Myocyte (in vitro differentiated cells): ENCODE measurements at places on chromosomes 4 and X.

DNA sequence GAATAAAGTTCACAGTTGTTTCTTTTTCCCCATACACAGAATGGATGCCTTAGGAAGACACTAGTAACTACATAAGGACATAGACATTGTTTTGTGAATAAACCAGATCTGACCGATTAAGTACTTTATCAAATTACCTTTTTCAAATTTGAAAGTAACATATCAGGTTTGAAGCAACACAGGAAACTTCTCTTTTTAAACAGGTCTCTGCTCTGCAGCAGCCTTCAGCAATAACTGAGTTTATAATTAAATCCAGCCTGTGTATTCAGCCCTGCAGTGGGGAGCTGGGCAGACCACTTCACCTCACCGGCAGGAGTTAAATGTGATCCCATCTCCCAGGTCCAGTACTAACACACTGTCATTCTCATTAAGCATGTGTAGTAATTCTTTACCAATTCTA lies 68.3 kb upstream of the ATOH1 start:
- no peak for DNase-seq

DNA sequence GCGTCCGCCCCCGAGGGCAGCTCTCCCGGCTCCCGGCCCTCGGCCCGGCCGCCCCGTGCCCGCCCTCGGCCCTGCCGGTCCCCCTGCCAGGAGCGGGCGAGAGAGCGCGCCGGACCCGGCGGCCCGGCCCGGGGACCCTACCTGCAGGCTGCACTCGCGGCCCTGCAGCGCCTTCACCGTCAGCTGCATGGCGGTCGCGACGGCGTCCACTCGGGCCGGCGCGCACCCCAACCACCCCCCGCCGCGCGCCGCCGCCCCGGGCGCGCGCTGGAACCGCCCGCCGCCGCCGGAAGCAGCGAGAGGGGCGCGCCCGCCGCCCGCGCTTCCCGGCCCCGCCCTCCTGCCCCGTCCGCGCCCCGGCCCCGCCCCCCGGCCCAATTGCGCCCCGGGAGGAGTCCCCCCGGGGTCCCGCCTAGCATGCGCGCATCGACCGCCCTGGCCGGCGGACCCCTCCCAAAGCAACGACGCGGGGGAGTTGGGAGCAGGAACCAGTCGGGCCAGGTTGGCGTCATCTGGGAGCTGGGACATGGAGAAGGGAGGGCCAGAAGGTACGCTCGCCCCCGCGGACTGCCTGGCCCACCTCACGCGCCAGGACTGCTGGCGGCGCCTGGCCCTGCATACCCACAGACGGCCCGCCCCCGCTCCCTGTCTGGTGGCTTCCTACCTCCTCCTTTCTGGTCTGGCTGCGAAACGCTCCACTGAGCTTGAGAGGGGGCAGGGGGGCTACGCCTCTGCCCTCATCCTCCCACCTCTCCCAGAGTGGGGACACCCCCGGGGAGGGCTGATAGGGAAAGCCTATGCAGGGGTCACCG lies at the start of gene UBL4A:
Gene UBL4A, minus strand, starts transcription at position 220 of the 812 bp plus-strand sequence. Its CDS starts 31 bp downstream, at position 189.
- peak; percentile 33 for DNase-seq

DNA sequence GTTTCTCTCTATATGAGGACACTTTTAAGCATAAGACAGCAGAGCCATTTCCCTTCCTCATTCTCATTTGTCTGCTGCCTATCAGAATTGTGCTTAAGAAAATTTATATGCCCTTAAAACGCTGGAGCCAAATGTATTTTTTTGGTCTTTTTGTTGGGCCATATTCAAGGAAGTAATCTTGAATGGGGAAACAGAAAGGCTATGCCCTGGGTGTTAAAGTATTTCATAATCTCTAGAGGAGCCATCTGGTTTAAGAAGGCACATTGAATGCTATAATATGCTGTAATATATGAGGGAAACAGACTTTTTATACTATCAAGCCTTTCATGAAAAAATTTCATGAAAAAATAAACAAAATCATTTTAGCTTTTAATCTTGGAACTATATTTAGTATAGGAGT lies 4.3 kb downstream of the DMD start:
- DNase-seq, result peak; percentile 38

GRCh38 chr4:17347445-17347844 lies 164.4 kb downstream of the QDPR start:
- no peak for DNase-seq

- no peak for DNase-seq
Measured at GRCh38 chr4:40621229-40621591, 8.5 kb downstream of the RBM47 start.

DNA sequence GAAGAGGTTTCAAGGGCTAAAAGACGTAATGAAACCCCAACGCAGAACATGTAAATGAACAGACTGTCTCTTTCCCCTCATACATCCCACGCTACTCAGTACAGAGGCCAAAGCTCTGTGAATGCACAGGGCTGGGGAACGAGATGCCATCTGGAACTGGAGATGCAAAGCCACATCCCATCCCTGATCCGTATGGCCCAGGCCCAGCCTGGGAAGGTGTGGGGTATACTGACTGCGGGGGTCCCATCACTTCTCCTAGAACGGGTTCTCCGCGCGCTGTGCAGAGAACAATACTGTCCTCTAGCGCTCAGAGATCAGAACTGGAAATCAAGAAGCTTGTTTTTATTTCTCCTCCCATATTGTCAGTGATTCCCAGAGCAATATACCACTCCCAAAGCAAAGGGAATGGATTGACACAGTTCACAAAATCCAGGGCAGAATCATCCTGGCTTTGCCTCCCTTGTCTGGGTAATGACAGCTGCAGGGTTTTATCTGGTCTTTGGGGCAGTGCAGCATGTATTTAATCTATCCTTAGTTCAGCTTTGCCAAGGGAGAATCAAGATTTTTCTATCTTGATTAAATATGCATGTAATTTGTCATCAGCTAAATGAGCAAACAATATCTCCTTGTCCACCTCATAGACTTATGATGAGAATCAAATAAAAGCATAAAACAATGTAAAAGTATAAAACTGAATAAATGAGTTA lies 47.3 kb upstream of the TLR3 start:
- peak; percentile 59 for DNase-seq

DNA sequence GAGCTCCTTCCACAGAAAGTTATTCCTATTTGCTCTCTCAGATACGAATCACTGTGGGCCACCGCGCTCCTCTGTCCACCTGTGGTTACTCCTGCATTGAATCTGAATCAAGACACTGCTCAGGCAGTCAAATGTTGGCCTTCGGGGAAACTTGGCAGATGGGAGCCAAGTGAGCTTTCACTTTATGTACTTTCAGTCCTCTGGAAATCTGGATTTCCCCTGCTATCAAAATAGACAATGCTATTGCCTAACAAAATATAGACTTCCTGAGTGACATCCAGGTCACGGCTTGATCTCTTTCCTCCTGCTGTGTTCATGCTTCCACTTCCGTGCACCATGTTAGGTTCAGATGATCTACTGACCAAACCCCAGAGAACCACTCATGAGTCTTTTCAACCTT lies 43.8 kb downstream of the FHL1 start:
- DNase-seq, result no peak

GRCh38 chr4:42724451-42724850 lies 67.5 kb upstream of the ATP8A1 start:
- no peak for DNase-seq

DNA sequence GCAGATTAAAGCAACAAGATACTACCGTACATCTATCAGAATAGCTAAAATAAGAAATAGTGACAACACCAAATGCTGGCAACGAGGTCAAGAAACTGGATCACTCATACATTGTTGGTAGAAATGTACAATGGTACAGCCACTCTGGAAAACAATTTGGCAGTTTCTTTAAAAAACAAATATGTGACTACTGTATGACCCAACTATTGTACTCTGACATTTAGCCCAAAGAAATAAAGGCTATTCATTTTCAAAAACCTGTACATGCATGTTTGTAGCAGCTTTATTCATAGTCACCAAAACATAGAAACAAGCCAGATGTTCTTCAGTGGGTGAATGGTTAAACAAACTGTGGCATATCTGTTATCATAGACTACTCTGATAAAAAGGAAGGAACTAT lies 8.2 kb downstream of the CLCN3 start:
- no peak for DNase-seq

GRCh38 chr4:40201898-40202297 lies 5.1 kb downstream of the RHOH start:
- no peak for DNase-seq

DNA sequence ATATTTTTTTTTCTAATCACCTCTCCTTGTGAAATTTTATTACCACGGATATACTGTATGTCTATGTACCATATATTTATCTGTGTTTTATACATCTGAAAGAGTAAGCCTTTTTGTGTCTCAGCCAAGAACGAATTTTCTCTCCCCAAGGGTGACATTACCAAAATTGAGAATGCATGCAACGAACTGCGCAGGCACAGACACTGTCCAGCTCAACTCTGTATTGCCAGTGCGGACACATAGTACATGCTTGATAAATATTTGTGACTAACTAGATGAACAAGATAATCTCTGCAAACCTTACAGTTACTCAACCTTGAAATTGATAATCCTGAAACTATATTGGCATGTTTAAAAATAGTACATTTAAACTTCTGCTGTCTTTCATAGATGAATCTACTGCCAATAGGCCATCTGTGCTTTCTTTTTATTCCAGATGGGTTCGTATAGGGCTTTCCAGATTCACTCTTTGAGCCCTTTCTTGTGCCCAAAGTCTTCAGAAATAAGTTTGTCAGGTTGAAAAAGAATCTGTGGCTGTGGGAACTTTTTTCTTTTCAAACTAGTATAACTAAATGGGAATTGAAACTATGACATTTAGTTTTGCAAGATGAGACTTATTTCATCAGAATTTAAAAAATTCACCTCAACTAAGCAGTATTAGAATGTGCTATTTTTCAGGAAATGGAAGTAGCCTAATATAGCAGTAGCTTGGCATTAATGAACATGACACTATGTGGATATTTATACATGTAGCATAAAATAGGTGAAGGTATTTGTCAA lies 38.9 kb downstream of the DTHD1 start:
- DNase-seq, result no peak

GRCh38 chrX:150476164-150476699 lies 92.2 kb upstream of the MTM1 start:
- DNase-seq, result peak; percentile 84

DNA sequence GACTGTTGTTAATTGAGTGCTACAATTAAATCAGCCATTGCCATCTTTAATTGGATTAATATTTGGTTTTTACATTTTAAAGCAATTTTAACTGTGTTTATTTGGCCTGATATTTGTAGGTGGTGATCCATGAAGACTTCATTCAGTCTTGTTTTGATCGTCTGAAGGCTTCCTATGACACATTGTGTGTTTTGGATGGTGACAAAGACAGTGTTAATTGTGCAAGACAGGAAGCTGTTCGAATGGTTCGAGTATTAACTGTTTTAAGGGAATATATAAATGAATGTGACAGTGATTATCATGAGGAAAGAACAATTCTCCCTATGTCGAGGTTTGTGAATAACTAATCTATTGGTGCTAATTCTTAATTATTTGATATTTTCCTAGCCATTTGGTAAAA lies 82.6 kb downstream of the USP9X start:
- no peak for DNase-seq

DNA sequence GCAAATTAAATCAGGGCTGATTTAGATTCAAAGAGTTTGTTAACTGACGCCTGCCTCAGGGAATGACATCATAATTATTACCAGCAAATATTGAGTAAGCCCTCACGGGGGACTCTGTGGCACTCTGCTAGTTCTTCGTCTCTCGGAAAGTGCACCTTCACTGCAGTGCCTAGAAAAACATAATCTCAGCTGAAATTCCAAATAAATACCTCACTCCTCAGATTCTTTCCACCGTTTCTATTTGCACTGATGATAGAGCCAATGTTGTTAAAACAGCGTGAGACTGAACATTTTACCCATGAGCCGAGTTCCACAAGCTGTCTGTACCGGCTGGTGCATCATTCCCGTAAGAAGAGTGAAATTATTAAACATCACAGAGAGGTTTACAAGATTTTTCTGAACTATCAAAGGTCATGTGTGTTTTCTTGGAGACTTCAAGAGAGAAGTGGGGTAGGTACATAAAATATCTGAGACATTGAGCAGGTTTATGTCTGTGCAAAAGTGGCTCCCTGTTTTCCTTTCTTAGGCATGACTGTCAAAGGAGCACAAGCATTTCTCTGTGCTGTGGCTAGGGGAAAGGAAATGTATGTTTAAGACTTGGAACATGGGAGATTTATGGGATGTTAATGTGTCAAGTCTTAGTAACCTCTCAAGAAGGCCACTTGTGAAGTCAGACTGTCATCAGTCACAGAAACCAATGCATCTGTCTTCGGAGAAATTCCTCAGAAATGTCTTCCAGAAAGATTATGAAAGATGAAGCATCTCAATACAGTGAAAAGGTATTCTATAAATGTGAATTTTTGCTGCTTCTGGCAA lies 119.6 kb downstream of the CBLL2 start:
- no peak for DNase-seq

DNA sequence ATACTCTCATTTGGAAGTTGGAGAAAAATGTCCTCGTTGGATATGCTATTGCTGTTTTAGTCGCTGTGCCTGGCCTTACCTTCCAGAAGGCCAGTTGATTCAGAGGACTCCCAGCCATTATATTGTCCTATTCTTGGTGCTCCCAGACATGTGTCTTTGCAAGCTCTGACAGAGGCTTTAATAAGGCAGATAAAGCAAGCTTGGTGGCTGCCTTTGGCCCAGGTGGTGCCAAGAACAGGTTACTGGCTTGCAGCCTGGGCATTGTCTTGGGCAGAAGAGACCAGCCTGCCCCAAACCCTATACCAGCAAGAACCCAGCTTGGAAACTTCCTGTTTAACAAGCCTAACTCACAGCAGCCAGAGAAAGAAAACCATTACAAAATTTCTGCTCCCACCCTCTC lies 16.9 kb downstream of the RAI2 start:
- DNase-seq, result no peak
